ENCODE measurements at places on chromosomes 1 and 21. TPM values are rescaled to one million over a fixed set of nuclear protein-coding genes. Genes with fewer than 3 reads are reported as not detected.

SLC22A15 gene
- total RNA-seq: 8.3 TPM

LCE1F gene
- total RNA-seq: not detected

KLF17 gene
- total RNA-seq: 0.18 TPM

HLX gene
- 0.62 TPM for total RNA-seq

WDR26 gene
- total RNA-seq: 79.5 TPM

DNA sequence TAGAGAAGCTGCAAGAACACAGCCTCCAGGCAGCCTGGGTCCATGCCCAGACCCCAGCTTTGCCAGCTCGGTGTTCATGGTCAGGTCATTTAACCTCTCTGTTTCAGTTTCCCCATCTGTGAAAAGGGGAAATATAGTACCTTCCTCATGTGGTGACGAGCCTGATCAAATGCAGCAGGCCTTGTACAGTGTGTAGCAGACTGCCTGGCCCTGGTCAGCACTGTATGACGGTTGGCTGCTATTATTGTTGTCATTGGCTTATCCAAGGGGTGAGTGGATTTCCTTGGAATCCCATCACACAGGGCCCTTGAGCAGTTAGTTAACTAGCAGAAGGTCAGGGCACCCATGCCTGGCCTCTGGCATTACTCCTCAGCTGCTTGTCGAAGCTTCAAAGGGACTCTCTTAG, 6.6 kb upstream of the TMEM51 start:
- peaks cover 3% of the 10 kb centered on the region for H3K4me1 ChIP-seq
- H3K36me3 ChIP-seq: peaks cover 3% of the 10 kb centered on the region
- peaks cover 36% of the 10 kb centered on the region for H3K27me3 ChIP-seq

GRCh38 chr1:244826712-244827111, 8.7 kb upstream of the COX20 start:
- no peak overlapping the region for H3K4me3 ChIP-seq
- no peaks in the 10 kb centered on the region for H3K36me3 ChIP-seq
- H3K4me1 ChIP-seq: peaks cover 13% of the 10 kb centered on the region

DNA sequence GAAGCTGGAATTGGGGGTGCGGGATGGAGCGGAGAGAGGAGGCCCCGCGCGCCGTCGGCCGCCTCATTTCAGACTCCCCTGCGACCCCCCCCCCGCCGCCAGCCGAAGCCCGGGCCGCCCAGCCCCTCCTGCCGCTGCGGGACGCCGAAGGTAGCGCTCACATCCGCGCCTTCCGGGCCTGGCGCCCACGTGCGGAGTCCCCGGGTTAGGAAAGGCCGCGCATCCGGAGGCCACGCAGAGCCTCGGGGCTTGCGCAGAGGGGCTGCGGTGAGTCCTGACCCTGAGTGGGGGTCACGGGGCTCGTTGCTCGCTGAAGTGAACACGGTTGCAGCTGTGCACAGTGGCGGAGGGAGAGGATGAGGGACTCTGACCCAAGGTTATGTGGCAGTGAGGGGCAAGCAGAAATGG, 552 bp upstream of the ZNF496 start:
- H3K27ac ChIP-seq: peak overlapping the region; percentile 84
- H3K27me3 ChIP-seq: no peaks in the 10 kb centered on the region
- peak overlapping the region; percentile 78 for H3K4me3 ChIP-seq

GRCh38 chr1:152776361-152776760, 1.4 kb downstream of the LCE1F start:
- peaks cover 3% of the 10 kb centered on the region for H3K27me3 ChIP-seq
- no peak for DNase-seq

- no peaks in the 10 kb centered on the region for H3K27me3 ChIP-seq
- H3K27ac ChIP-seq: no peak overlapping the region
- H3K4me1 ChIP-seq: peaks cover 33% of the 10 kb centered on the region
Observed at GRCh38 chr1:85289848-85290335, 13.5 kb upstream of the BCL10 start.

DNA sequence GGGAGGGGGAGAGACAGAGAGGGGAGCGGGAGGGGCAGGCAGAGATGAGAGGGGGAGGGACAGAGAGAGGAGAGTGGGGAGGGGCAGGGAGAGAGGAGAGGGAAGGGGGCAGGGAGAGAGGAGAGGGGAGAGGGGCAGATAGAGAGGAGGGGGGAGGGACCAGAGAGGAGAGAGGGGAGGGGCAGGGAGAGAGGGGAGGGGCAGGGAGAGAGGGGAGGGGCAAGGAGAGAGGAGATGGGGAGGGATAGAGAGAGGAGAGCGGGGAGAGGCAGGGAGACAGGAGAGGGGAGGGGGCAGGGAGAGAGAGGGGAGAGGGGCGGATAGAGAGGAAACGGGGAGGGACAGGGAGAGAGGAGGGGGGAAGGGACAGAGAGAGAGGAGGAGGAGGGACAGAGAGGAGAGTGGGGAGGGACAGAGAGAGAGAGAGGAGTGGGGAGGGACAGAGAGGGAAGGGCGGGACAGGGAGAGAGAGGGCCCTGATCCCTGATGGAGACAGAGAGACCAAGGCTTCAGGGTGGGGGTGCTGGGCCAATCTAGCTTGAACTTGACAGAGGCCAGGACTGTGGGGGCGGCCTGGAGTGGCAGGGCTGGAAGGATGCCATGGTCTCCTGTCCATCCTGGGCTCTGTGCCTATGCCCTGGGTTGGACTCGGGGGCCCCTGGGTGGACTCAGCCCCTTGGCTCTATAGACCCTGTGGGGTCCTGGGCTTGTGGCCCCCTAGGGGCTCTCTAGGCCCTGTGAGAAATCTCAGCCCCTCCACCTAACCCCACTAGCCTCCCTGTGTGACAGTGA, 43.6 kb downstream of the DMRTB1 start:
- peak; percentile 65 for DNase-seq
- peaks cover 10% of the 10 kb centered on the region for H3K4me1 ChIP-seq
- no peak overlapping the region for H3K4me3 ChIP-seq
- peaks cover 2% of the 10 kb centered on the region for H3K36me3 ChIP-seq
- H3K27ac ChIP-seq: no peak overlapping the region
- H3K27me3 ChIP-seq: peaks cover 4% of the 10 kb centered on the region

DNA sequence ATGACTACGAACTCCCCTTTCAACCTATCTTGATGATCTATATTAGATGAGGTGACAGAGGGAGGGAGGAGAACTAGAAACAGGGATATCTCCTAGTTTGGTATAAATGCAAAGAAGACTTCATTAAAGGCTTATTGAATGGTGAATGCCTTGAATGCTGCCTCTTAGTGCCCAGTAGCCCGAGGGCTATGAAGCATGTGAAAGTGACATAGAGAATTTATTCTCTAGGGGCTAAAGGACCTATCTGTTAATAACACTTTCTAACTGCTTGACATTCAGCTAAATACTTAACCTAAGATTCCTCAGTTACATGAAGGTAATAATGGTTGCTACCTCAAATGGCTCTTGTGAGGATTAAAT, 764.1 kb downstream of the LTN1 start:
- H3K4me3 ChIP-seq: no peak overlapping the region
- peaks cover 13% of the 10 kb centered on the region for H3K4me1 ChIP-seq
- H3K27ac ChIP-seq: no peak overlapping the region
- H3K36me3 ChIP-seq: no peaks in the 10 kb centered on the region
- DNase-seq: no peak
- H3K27me3 ChIP-seq: no peaks in the 10 kb centered on the region

DNA sequence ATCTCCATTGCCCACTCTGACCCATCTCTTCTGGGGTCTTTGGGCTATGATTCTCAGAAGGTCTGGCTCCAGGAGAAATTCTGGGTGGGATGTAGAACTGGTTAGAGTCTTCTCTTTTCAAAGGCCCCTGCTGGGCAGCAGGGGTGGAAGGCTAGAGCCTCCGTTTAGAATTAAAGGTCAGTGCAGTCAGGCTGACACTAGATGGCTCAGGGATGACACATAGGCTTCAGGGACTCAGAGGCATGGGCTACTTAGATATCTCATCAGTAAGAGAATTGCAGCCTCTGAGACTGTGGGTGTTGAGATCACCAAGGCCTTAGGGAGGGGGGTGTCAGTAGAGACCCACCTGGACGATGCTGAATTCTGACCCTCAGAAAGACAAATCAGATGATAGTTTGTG, 12.6 kb upstream of the PPM1J start:
- H3K4me1 ChIP-seq: peaks cover 8% of the 10 kb centered on the region
- DNase-seq: no peak
- no peak overlapping the region for H3K4me3 ChIP-seq
- no peaks in the 10 kb centered on the region for H3K27me3 ChIP-seq
- no peak overlapping the region for H3K27ac ChIP-seq
- no peaks in the 10 kb centered on the region for H3K36me3 ChIP-seq

GRCh38 chr1:56461158-56462127, 117.9 kb downstream of the PLPP3 start:
- no peaks in the 10 kb centered on the region for H3K36me3 ChIP-seq
- no peak for DNase-seq
- H3K27me3 ChIP-seq: no peaks in the 10 kb centered on the region
- H3K4me1 ChIP-seq: no peaks in the 10 kb centered on the region
- H3K4me3 ChIP-seq: no peak overlapping the region

DNA sequence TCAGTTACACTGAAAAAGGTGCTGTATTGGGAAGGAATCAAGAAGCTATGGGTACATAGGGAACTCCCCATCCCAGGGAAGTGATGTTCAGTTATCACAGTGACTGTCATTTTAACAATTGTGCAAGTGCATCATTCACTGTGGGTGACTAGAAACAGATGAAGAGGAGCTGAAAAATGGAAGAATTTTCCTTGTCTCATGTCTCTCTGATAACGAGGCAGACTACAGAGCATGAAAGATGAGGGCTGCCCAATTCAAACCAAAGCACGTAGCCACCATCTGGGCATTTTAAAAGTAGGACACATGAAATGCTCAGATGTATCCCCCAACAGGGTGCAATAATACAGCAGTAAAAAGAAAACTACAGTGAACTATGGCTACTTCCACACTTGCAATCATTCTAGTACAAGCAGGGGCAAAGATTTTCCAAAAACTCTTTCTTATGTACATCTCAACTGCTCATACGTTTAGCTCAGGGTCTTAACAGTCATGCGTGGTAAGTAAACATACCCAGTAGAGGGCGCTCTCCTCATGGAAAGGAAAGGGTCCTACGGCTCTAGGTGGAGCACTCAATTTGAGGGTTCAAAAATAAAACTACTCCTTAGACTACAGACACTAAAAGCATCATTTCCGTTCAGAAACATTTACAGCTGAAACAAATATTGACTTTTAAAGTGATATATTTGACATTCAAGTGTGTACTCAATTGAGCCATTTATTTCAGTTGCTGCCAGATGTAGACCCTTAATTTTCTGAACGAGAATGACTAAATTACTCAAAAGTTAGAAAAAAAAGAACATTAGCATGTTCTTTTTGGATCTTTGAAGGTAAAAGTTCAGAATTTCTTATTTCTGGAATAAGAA, 143.2 kb downstream of the KCTD3 start:
- H3K27ac ChIP-seq: no peak overlapping the region
- H3K36me3 ChIP-seq: no peaks in the 10 kb centered on the region
- peaks cover 15% of the 10 kb centered on the region for H3K27me3 ChIP-seq

DNA sequence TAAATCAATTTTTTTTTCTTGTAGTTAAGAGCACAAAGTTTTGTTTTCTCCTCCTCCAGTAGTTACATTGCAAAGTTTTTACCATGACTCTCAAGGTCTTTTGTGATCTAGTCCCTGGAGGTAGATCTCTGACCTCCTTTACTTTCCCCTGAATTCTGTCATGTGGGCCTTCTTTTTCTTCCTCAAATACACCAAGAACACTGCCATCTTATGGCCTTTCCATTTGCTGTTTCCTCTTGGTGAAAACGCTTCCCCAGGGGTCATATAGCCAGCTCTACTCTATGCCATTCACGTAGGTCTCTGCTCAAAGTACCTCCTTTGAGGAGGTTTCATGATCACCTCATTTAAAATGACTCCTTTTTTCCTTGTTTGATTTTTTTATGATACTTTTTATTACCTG, 2.7 kb downstream of the DDX20 start:
- peaks cover 21% of the 10 kb centered on the region for H3K4me1 ChIP-seq
- no peak overlapping the region for H3K27ac ChIP-seq
- no peak for DNase-seq

- H3K27me3 ChIP-seq: peaks cover 16% of the 10 kb centered on the region
- H3K4me1 ChIP-seq: peaks cover 4% of the 10 kb centered on the region
- no peak overlapping the region for H3K27ac ChIP-seq
- no peak for DNase-seq
- peaks cover 2% of the 10 kb centered on the region for H3K36me3 ChIP-seq
Observed at GRCh38 chr1:28864695-28865094, 49.7 kb upstream of the EPB41 start.

DNA sequence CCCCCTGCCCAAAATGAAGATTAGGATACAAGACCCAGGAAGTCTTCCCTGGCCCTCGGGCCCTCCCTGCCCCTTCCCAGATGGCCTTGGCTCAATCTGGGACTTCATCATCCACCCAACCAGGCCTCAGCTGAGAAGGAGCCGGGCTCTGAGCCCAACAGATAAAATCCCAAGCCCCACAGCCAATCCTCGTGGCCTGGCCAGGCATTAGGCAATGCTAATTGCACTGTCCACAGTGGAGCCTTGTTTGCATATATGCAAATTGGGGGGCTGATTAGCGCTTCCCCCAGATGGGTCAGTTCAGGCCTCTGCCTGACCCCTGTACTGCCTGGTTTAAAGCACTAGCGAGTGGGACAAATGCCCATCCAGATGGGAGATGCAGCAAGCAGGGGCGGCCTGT, 34.9 kb downstream of the IGSF21 start:
- H3K36me3 ChIP-seq: no peaks in the 10 kb centered on the region
- peaks cover 14% of the 10 kb centered on the region for H3K27me3 ChIP-seq
- DNase-seq: no peak
- H3K27ac ChIP-seq: no peak overlapping the region
- no peak overlapping the region for H3K4me3 ChIP-seq
- H3K4me1 ChIP-seq: peaks cover 2% of the 10 kb centered on the region
